ENCODE measurements at places on chromosomes 6 and 20.

- no peak for DNase-seq
Measured at GRCh38 chr6:31308050-31308844, 36.4 kb upstream of the HLA-C start.

DNA sequence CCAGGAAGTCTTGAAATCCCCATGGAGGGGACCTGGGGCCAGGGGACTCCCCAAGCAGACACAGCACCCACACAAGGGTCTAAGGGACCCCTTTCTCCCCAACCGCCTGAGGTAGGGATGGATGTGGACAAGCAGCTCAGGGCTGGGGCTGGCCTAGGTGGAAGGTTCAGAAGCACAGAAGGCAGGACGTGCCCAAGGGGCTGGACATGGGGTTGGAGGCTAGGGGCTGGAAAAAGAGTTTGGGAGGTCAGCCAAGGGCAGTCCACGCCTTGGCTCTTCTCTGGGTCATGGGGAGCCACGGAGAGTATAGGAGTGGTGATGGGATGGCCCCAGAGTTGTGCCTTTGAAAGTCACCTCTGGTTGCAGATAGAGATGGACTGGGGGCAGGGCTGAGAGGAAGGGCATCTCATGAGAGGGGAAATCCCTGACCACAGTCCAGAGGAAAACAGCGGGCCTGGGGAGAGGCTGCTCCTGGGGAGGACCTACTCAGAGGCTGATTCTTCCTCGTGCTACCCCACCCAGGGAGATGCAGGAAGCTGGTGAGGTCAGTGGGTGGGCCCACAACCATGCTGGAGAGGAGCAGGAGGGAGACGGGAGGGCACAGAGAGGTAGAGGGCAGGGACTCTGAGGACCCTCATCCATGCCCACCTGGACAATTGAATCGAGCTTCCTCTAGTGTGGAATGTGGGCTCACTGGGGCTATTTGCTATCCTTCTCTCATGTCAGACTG lies 2.5 kb upstream of the HSPA12B start:
- DNase-seq = no peak

GRCh38 chr20:42097741-42098140 lies 479.6 kb upstream of the CHD6 start:
- DNase-seq = no peak

DNA sequence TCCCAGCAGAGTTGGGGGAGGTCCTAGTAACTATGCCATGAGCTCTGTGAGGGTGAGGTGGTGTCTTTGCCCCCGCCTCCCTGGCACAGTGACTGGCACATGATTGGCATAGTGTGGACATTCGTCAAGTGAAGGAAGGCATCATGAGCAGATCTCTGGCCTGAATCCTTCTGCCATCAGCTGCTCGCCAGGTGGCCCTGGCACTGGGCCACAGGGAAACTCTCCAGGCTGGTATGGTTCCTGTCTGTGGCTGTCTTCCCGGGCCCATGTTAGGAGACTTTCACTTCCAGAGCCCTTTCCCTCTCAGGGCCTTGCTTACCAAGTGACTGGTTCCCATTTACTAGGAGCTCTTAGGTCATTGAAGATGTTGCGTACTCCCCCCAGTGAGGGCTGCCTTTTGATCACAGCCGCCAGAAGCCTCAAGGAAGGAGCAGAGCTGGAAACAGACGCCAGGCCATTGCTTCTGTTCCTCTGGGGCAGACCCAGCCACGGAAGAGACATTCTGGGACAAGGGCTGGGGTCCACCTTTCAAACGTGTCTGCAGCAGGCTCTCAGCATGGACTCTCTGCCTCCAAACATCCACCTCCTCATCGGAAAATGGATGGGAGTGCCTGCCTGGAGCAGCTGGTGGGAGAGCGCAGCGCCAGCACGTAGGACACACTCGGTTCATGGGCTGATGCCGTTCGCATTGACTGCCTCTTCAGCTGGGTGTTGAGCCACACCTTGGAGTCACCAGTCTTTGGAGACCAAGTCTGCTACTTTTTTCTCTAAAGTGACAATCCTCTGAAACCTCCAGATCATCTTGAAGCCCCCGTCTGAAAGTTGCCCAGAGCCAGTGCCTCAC lies 67.2 kb downstream of the PTPN1 start:
- DNase-seq = no peak

DNA sequence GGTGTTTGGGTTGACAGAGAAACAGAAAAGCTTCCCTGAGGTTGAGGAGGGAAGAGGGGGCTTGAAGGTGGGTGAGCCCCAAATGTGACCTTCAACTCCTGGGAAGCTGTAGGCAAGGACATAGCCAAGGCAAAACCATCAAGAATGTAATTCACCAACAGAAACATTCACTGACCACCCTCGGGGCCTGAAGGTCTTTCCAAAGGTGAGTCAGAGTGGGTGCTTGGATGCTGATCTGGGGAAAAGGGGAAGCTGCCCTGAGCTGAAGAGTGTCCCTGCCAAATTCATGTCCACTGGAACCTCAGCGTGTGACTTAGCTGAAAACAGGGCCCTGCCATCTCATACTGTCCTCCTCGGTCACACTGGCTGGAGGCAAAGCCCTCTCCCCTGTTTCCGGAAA lies 234.2 kb upstream of the SULF2 start:
- DNase-seq = no peak

- DNase-seq = no peak
Measured at GRCh38 chr20:14383335-14383734, 45.9 kb upstream of the FLRT3 start.

- DNase-seq = no peak
Measured at GRCh38 chr6:2579804-2580570, 170.7 kb downstream of the MYLK4 start.

DNA sequence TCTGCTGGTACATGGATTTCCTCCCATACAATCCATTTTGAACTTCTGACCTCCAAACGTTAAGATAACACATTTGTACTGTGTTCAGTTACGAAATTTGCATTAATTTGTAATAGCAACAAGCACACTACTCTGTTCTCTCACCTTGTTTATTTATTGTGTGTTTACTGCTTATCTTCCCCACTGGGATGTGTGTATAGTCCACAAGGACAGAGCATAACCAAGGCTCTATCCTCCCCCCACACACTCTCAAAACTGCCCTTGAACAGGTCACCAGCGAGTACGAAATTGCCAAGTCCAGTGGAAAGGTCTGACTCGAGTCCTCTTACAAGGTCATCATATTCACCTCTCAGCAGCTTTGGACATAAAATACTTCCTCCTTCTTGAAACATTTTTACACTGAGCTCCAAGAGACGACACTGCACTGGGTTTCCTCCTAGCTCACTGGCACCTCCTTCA lies 18.6 kb downstream of the ADTRP start:
- no peak for DNase-seq

GRCh38 chr6:6512711-6513110 lies 75.8 kb upstream of the LY86 start:
- no peak for DNase-seq

All from ovary (tissue), 10 donors.